ENCODE measurements at places on chromosomes 4 and X.

GRCh38 chr4:86011117-86011516, 348.7 kb downstream of the MAPK10 start:
- no peak for DNase-seq

- DNase-seq, result no peak
Measured at GRCh38 chrX:259692-260355, 21.4 kb upstream of the PLCXD1 start.

- DNase-seq, result no peak
Measured at GRCh38 chrX:52261125-52261462, 76.4 kb downstream of the MAGED4 start.

GRCh38 chr4:82043081-82043808, 330.5 kb downstream of the HNRNPD start:
- DNase-seq, result no peak

DNA sequence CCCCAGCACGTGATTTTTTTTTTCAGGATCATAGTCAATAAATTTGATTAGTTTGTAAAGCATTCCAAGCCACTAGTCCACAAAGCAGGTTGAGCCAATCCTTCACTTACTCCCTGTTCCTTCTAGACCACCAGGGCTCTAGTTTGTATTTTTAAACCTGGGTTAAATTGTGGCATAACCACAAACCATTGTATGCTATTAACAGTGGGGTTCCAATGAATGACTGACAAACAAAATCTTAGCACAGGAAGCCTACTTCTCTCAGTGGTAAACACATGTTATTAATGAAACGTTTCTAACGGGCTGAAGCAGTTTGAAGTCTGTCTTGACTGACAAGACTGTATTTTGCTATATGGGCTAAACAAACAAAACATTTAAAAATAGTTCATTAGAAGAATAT, 48.6 kb upstream of the GYPA start:
- no peak for DNase-seq

DNA sequence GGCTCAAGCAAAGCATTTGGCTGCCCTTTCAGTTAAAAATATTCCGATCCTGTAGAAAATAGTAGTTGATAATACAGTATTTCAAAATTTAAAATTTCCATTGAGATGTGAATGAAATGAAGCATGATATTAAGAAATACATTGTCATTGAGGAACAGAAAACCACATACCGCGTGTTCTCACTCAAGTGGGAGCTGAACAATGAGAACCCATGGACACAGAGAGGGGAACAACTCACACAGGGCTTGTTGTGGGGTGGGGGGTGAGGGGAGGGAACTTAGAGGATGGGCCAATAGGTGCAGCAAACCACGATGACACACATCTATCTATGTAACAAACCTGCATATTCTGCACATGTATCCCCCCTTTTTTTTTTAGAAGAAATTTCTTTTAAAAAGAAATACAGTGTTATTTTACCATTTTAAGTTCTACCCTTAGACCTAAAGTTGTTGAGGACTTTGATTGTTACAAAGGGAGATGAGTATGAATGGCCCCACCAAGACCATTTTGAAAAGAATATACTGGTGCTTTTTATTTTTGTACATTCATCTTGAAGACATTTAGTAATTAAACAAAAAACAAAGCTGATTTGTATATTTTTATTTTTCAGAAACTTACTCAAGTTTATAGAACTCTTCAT, 52.0 kb upstream of the IL13RA1 start:
- no peak for DNase-seq

GRCh38 chr4:16116493-16116990, 32.7 kb upstream of the PROM1 start:
- no peak for DNase-seq

DNA sequence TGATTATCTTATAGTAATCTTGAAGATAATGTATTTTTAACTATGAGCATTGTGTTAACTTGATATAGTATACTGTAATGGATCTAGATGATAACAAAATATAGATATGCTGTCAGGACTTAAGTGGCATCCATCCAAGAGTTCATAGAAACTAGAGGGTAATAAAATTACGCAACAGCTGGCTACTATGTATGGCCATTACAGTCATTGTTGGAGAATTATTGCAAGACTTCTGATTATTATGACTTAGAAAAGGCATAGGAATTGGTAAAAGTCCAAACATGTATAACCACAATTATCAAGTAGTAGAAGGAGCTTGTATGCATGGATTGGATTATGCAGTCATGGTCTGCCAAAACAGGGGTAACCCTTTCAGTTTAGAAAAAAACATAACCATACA, 9.5 kb downstream of the OGT start:
- DNase-seq, result no peak

DNA sequence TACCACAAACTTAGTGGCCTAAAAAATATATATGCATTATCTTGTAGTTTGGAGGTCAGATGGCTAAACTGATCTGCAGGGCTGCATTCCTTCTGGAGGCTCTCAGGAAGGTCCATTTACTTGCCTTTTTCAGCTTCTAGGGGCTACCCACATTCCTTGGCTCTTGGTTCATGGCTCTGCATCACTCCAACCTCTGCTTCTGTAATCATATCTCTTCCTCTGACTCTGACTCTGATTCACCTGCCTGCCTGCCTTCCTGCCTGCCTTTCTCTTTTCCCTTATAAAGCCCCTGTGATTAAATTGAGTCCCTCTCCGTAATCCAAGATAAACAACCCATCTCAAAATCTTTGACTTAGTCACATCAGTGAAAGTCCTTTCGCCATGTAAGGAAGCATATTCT, 25.0 kb upstream of the FRMPD4 start:
- DNase-seq, result no peak

- peak; percentile 72 for DNase-seq
Measured at GRCh38 chrX:131762802-131763234, 218.9 kb downstream of the OR13H1 start.

- DNase-seq, result no peak
Measured at GRCh38 chr4:27442146-27442545, 581.5 kb downstream of the STIM2 start.

- no peak for DNase-seq
Measured at GRCh38 chr4:103443324-103443723, 245.2 kb upstream of the CENPE start.

DNA sequence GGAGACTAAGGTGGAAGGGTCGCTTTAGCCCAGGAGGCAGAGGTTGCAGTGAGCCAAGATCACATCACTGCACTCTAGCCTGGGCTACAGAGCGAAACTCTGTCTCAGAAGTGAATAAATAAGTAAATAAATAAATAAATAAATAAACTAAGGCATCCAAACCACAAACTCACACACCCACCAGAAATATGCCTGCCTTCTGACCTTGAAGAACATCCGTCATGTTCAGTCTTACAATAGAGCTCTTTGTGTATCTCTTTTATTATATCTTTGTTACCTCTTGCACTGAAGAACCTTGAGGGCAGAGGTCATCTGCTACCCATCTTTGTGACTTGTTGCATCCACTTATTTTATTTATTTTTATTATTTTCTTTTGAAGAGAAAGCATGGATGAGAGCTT, 71.6 kb downstream of the PRRG1 start:
- DNase-seq, result no peak

DNA sequence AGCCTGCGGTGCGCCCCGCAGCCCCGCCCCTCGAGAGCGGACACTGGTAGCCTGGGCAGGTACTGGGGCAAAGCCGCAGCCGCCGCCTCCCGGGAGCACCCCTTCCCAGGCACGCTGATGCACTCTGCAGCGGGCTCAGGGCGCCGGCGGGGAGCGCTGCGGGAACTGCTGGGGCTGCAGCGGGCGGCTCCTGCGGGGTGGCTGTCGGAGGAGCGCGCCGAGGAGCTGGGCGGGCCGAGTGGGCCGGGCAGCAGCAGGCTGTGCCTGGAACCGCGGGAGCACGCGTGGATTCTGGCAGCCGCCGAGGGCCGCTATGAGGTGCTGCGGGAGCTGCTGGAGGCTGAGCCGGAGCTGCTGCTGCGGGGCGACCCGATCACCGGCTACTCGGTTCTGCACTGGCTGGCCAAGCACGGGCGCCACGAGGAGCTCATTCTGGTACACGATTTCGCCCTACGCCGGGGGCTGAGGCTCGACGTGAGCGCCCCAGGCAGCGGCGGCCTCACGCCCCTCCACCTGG, 401 bp downstream of the SOWAHD start:
- peak; percentile 16 for DNase-seq

GRCh38 chr4:152786627-152787026, 6.9 kb downstream of the ARFIP1 start:
- no peak for DNase-seq

DNA sequence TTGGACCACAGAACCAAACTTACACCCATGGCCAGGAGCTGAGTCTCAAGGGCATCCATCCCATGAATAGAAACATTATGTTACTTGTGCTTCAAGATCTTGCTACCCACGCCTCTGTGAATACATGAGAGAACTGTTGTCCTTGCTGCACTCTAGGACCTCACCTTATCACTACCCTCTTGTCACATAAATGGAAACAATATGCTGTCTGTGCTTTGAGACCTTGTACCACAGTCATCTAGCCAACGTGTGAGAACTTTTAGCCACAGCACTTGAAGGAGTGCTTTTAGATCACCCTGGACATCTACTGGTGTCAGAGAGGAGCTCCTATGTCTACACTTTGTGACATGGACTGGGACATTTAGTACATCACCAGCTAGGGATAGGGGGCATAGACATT, 30.7 kb upstream of the HUWE1 start:
- peak; percentile 3 for DNase-seq

GRCh38 chrX:153813161-153813560, 17.2 kb downstream of the PDZD4 start:
- DNase-seq, result no peak

GRCh38 chr4:180153587-180153986, 2089.6 kb upstream of the TENM3 start:
- DNase-seq, result no peak

GRCh38 chr4:68569466-68570121, 6.5 kb downstream of the UGT2B17 start:
- no peak for DNase-seq

DNA sequence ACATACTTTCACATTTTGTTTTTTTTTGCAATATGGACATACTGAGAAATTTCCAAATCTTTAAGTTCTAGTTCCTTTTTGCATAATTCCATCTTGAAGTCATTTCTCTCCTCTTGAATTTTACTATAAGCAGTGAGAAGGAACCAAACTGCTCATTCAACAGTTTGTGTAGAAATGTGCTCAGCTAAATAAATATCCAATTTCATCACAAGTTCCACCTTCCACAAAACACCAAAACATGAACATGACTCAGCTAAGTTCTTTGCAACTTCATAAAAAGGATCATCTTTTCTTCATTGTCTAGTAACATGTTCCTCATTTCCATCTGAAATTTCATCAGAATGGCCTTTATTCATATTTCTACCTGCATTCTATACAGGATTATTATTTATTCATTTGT, 77.3 kb upstream of the FGF13 start:
- DNase-seq, result no peak

DNA sequence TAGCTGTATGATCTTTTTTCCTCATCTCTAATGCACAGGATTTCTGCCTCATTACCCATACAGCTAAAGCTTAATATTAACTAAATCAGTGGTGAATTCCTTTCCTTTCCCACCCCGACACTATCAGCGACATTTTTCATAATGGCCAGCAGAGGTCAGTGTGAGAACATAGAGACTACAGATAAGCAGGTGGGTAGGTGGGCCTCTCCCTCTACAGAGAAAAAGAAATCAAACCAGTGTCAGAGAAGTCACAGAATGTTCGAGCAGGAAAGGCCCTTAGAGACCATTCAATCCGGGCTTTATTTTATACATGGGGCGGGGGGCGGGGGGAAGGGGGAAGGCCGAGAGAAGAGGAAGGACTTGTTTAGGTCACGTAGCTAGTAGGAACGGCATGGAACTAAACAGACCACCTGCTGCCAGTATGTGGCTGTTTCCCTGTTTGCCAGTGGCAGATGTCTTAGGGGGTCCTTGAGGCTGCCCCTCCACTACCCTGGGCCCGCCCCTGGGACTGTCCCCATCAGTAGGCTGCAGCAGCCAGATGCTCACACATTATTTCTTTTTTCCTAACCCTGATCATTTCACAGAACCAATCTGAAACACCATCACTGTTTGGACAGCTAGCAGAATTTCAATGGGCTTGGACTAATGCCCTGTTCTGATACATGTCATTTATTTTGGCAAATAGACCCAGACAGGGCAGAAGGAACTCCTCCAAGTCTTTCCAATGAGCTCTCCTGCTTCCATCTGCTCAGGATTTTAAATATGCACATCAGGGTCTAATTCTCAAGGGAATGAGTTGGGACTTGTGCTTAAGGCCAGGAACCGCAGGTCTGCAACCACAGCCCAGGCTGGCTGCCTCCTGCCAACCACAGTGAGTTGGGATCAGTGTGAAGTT, 133.4 kb downstream of the ATG4A start:
- no peak for DNase-seq

DNA sequence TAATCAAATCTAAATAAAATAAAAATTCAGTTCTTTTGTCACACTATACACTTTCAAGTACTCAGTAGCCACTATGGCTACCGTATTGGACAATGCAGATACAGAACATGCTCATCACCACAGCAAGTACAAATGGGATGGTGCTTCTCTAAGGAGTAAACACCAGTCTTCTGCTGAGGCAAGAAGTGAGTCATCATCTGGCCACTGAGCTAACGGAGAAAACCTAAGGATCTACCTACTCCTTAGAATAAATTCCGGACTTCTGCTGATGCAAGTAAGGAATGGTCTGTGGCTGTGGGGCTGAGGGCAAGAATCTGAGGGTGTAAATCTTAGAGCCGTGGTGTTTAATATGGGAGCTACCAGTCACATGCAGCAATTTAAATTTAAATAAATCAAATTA, 11.3 kb upstream of the RBMXL3 start:
- no peak for DNase-seq

- DNase-seq, result no peak
Measured at GRCh38 chr4:128310266-128310697, 22.7 kb upstream of the PGRMC2 start.

- DNase-seq, result no peak
Measured at GRCh38 chrX:19565605-19566004, 50.3 kb upstream of the MAP3K15 start.

GRCh38 chr4:65083076-65083475, 587.2 kb downstream of the EPHA5 start:
- DNase-seq, result no peak

- no peak for DNase-seq
Measured at GRCh38 chrX:132651421-132652086, 162.7 kb upstream of the MBNL3 start.

- DNase-seq, result no peak
Measured at GRCh38 chr4:67810011-67810410, 55.8 kb upstream of the GNRHR start.

DNA sequence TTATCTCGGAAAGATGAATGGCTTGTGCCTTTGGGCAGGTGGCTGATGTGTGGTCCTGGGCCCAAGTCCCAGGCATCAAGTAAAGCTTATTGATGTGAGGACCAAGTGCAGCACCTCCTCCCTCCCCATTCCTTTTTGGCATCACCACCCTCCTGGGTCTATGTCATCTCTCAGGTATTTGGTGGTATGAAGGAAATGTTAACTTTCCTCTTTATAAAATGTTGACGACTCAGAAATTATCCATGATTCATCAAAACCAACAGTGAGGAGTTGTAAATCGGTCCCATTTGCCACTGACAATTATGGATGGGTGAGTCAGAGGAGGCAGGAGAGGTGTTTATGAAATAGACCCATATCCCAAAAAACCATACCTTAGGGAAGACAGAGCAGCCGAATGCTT, 229.4 kb upstream of the GATB start:
- DNase-seq, result no peak

Measured in CD4-positive, alpha-beta T cell treated with Interleukin-1 beta for 1 hour (primary cell).